ENCODE measurements at places on chromosomes 4 and X.

DNA sequence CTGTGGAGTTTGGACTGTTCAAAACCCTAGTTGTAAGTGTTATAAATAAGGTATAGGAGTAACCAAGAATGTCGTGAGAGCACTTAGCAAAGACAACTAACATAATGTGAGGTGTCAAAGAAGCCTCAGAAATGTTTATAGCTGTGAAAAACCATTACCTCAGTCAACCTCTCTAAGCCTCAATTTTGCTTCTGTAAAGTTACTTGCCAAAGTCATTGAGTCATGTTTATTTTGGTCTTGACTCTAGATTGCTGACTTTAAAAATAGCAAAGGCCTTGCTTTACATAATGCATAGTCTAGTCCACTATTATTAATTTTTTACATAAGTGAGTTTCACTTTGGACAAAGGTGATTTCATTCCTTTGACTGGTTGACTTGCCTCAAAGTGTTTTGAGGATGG, 257.6 kb upstream of the CXXC4 start:
- no peak for DNase-seq

DNA sequence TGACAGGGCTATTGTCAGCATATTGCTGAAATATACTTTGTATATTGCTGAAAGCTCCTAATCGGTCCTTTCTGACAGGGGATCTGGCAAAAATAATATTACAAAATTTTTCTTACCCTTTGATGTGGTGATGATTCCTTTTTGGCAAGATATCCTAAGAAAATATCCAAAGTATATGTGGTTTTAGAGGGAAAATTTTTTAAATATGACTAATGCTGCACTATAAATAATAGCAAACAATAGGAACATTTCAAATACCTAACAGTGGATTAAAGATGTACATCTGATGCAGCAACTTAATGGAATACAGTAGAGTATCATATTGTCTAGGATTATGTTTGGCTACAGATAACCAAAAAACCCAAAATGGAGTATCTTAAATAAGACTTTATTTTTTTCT, 49.6 kb downstream of the RRAGB start:
- DNase-seq = no peak

- DNase-seq = no peak
Observed at GRCh38 chr4:138051157-138051556, 191.0 kb downstream of the SLC7A11 start.

- DNase-seq = no peak
Observed at GRCh38 chr4:150818661-150819060, 196.4 kb downstream of the LRBA start.

- no peak for DNase-seq
Observed at GRCh38 chrX:153934148-153934761, 582 bp downstream of the NAA10 start.

DNA sequence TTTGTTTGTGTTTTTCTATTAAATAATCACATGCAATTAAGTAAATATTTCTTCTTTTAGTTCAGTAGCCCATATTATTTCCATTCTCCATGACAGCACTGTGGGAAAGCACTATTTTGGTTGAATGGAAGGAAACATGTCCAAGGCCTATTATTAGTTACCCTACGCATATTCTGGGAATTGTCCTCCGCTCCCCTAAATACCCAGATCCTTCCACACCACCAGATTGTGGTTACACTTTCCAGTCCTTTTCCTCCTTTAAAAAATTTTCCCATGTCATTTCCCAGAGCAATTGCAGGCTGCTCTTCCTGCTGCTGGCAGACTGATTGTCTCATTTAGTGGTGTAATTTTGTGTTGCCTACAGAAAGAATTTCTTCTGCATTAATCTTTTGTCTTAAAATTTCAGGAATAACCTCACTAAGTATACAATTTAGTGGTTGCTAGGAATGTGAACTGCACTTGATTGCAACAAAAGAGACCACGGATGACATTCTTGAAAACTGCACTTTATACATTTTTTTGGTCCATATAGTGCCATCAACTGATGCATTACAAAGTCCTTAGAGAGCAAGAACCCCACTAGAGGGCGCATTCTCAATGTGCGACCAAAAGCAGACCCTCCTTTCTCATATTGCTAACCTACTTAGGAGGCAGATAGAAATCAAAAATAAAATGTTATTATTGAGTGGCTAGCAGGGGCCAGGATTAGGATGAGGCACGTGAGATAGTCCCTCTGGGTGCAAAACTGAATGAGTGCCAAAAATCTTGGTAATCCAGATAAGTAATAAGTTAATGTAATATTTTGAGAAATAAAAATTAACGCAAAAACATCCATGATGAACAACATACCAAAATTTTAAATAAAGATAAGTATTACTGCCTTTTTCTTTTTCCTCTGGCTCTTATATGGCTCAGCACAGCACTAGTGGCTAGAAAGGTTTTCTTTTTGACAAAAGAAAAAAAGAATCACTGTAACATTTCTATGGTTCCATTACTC, 98.8 kb upstream of the IQCM start:
- peak; percentile 8 for DNase-seq

DNA sequence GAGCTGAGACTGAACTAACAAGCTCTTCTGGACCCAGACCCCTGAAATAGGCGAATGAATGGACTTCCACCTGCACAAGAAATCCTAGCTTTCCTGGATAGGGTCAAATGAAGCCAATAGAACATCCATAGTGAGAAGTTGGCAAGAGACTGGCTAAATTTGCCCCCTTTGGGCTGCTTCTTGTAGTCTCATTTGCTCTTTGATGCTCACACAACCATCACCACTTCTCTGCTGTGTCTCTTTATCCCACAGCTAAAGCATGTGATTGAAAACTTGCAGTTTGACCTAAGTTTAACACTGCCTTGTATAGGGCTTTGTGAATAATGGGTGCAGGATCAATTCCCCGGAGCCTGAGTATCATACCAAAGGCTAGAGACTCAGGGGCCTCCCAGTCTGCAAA, 38.2 kb downstream of the NLGN3 start:
- DNase-seq = no peak

GRCh38 chrX:43974741-43975465, 1.7 kb upstream of the NDP start:
- no peak for DNase-seq

DNA sequence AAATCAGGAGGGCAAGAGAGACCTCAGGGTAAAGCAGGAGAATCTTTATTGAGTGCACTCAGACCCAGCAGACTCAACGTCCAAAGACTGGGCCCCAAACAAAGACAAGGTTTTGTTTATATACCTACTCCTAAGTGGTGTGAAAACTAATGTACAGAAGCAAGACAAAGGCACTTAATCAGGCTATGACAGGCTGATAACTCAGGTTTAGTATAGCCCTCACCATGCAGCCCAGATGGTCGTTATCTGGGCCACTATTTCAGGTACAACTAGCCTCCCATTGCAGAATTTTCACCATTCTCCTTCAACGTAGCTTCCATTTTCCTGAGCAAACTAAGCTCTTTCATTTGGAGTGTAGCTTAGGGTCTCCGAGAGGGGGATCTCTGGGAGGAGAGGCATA, 36.9 kb downstream of the SULT1E1 start:
- DNase-seq = no peak

DNA sequence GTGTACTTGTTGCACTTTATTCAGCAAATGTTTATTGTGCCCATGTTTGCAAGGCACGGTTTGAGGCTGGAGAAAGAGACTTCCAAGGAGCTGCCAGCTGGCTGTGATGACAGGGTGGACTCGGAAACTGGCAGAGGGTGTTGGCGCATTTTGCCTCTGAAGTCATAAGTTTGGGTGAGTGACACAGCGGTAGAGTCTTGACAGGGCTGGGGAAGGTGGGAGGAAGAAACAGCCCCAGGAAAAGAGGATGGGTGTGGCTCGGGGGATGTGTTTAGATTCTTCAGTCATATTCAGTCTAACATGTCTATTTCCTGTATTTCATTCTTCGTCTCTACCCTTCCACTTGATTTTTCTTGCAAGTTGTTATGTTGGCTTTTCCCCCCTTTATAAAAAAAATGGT, 77.0 kb upstream of the STOX2 start:
- no peak for DNase-seq

GRCh38 chrX:72492499-72492898, 80.1 kb downstream of the HDAC8 start:
- DNase-seq = no peak

DNA sequence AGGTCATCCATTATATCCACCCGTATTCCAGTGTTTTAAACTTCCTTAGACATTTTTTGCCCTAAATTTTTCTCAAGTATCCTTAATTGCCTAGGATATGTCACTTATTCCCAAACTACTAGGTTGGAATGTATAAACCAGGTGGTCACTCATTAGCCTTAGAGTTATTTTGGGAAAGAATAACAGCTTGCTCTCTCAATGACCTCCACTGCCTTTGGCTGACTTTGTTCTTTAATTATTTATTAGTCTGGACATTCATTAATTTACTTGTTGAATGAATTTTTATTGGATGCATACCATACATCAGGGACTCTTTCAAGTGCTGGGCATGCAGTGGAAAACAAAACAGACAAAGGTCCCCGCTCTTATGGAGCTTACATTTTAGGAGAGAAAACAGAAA, 609.3 kb upstream of the IGFBP7 start:
- DNase-seq = no peak

- DNase-seq = no peak
Observed at GRCh38 chrX:28177202-28177601, 196.0 kb upstream of the DCAF8L1 start.

GRCh38 chrX:112641449-112641848, 38.3 kb downstream of the LHFPL1 start:
- DNase-seq = no peak

- DNase-seq = no peak
Observed at GRCh38 chr4:27087306-27088045, 226.8 kb downstream of the STIM2 start.

DNA sequence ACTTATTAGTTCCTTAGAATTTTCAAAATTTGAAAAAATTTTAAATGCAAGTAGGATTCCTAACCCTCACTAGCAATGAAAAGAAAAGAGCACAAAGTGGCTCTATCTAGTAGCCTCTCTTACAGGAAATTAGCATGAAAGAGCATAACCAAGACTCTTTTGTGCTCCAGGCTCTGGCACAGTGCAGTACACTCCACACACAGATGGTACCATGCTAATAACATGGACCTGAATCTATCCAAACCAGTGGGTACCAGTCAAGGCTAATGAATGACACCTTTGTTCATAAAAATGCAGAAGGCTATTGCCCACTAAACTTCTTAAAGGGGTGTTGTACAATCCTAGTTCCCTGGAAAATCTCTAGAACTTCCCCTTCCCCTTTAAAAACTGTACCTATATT, 119.0 kb downstream of the MANBA start:
- DNase-seq = no peak

GRCh38 chr4:147772459-147772969, 40.6 kb downstream of the ARHGAP10 start:
- DNase-seq = no peak

DNA sequence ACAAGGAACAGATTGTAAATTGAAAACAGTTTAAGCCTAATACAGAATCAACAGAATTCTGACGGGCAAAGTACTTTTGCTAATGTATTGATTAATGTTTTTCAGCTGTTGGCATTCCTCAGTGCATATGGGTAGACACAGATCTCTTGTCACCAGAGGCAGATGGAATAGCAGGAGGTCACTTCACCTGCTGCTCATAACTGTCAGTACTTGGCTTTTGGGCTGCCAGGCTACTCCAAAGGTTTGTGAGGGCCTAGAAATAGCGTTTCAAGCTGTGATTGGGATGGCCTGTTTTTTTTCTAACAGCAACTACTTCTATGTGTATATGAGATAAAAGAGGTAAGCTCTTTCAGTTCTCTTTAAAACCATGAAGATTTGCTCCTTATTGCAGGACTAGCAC, 307.5 kb upstream of the ANXA10 start:
- no peak for DNase-seq

DNA sequence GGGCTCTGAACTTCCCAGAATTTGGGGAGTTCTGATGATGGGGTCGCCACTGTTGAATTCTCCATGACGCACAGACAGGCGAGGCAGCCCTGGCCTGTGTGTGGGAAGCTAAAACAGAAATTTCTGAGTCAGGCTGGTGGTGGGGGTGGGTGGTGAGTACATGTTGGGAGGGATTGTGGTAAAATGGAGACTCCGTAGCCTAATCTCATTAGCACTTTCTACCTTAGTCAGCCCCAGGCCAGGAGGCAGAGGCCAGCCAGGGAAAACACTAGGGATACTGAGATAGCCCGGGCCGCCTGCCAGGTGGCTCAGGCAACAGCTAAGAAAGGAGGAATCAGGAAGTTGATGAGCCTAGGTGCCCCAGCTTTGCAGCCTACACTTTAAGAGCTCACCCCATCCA, 39.3 kb upstream of the NHSL2 start:
- no peak for DNase-seq

- no peak for DNase-seq
Observed at GRCh38 chrX:114930227-114930626, 87.2 kb downstream of the IL13RA2 start.

GRCh38 chr4:136742333-136742732, 790.0 kb downstream of the PCDH18 start:
- DNase-seq = no peak

- no peak for DNase-seq
Observed at GRCh38 chrX:149073479-149073878, 431.6 kb downstream of the IDS start.

GRCh38 chrX:136162827-136163570, 15.7 kb downstream of the FHL1 start:
- DNase-seq = peak; percentile 45
